ENCODE measurements at places on chromosomes 2 and 18.

GRCh38 chr18:13871701-13872100, 43.6 kb downstream of the MC2R start:
- no peak for DNase-seq

- no peak for DNase-seq
These were observed 173.8 kb upstream of the TMEM200C start for GRCh38 chr18:6069103-6069502.

DNA sequence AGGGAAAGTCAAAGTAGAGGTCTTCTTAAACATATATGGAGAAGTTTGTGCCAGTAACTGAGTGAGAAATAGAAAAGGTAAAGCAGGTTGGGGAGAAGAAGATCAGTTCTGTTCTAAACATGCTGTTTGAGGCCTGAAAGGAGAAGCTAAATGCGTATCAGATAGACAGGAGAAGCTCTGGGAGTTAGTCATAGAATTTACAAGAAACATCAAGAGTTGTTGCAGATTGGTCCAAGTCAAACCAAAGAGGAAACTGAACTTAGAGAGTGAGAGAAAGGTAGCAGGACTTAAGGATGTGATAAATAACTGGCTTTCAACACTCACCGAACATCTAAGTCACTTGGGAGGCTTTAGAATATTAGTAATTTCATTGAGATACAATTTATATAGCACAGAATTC, 29.2 kb upstream of the CERS6 start:
- DNase-seq, result no peak

DNA sequence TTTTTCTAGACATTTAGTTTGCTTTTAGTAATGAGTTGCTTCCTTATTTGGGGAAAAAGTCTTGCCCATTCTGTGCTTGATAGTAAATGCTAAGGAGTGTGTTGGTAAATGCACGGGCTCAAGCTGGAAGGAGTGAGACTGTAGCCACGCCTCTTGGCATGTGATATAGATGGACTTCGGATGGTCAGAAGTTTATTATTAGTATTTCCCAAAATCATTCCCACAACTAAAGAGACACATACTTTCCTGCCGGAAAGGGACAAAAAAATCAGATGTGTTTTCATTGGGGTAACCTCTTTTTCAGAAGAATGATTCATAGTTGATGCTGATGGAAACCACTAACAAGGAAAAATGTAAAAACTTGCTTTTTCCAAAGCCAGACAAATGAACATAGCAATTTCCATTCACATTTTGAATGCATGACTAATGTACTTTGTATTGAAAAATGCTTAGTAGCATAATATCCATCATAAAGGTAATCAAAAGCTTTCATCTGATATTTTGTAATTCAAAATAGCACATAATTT, 133.2 kb downstream of the ZNF532 start:
- no peak for DNase-seq

- no peak for DNase-seq
These were observed 204.6 kb upstream of the APCDD1 start for GRCh38 chr18:10249801-10250200.

DNA sequence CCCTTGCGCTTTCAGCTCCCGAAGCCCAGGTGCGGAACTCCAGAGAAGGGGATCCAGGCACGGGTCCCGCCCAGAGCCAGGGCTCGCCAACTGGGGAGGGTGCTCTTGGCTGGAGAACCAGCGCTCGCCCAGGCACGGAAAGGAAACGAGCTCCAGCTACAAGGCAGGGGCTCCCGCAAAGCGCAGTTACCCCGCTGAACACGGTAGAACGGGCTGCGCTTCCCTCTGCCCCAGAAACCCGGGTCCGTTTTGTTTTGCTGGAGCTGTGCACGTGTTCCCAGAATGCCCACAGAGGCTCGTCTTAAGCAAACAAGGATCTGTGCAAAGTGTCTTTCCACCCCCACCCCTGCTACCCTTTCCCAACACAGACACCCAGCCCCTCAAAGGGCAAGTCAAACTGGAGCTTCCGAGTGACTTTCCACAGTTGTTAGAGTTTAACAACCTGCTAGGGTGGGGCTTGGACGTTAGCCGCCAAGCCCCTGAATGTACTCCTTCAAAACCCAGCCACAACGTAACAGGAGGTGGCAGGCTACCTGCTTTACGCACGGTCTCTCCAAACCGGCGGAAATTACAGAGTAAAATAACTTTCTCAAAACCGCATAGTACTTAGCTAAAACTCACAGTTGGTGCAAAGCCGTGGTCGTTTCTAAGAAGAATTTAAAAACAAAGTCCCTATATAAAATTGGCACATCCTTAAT, 775 bp downstream of the RNF125 start:
- peak; percentile 80 for DNase-seq

Measured in NCI-H1417 (cell line).